ENCODE measurements at places on chromosomes 13 and 19.

GRCh38 chr19:4861147-4861546, 6.3 kb downstream of the PLIN3 start:
- no peak for DNase-seq

- DNase-seq = no peak
Observed at GRCh38 chr13:98192008-98192407, 14.9 kb upstream of the RNF113B start.

DNA sequence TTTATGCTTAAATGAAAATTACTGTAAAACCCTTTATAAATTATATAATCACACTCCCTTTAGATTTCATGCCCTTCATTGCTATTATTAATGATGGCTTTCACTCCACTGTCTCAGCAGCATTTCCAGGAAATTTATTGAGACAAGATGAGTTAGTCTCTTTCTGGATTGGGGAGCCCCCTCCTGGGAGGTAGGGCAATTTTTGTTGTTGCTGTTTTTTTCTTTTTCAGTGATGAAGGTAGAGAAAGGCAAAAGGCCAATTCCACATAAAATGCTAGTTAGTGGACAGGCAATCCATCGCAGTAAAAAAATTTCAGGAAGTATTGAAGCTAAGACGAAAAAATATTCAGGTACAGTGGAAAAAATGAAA, 80.2 kb downstream of the TEX26 start:
- peak; percentile 50 for DNase-seq

- DNase-seq = peak; percentile 93
Observed at GRCh38 chr19:4914736-4915501, 5.6 kb downstream of the UHRF1 start.

DNA sequence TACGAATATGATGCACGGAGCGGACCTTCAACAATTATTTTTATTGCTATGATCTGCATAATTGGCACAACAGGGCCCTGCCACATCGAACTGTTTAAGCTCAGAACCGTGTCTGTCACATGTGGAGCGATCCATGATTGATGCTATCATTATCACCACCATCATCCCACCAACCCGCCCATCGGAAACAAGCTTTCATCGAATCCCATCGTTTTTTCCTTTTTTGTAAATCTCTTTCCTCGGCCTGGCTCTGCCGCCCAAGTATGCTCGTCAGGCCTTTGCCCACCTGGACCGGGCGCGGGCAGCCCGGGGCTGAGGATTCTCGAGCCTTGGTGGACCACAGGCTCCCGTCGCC, 533 bp upstream of the DCAF15 start:
- no peak for DNase-seq

GRCh38 chr13:110297766-110298504, 9.0 kb downstream of the COL4A1 start:
- DNase-seq = no peak

DNA sequence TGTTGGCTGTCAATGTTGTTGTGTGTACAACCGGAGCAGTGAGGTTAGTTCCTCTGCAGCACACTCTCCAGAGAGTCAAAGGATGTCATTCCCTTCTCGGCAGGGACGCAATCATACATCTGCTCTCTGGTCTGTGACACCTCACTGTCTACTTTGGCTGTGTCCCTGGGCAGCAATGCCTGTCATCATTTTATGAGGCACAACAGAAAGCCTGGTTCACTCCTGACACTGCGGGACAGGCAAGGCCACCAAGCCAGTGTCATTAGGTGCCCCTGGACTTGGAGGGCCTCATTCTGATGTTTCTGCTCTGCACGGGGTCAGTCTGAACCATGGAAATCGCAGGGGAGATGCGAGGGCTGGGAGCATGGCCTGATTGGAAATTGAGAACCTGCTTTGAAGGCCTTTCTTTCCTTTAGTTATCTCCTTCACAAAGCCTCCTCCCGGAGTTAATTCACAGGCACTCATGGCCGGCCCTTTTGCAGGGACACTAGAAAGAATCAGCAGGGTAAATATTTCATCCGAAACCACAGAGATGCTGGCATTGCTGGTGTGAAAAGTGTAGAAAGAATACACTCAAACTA, 284.4 kb downstream of the ZNF536 start:
- no peak for DNase-seq

- DNase-seq = no peak
Observed at GRCh38 chr19:45762870-45763631, 6.0 kb downstream of the SIX5 start.

- no peak for DNase-seq
Observed at GRCh38 chr13:26227166-26227971, 5.3 kb upstream of the RNF6 start.

- DNase-seq = no peak
Observed at GRCh38 chr19:29668746-29669609, 3.7 kb downstream of the PLEKHF1 start.

DNA sequence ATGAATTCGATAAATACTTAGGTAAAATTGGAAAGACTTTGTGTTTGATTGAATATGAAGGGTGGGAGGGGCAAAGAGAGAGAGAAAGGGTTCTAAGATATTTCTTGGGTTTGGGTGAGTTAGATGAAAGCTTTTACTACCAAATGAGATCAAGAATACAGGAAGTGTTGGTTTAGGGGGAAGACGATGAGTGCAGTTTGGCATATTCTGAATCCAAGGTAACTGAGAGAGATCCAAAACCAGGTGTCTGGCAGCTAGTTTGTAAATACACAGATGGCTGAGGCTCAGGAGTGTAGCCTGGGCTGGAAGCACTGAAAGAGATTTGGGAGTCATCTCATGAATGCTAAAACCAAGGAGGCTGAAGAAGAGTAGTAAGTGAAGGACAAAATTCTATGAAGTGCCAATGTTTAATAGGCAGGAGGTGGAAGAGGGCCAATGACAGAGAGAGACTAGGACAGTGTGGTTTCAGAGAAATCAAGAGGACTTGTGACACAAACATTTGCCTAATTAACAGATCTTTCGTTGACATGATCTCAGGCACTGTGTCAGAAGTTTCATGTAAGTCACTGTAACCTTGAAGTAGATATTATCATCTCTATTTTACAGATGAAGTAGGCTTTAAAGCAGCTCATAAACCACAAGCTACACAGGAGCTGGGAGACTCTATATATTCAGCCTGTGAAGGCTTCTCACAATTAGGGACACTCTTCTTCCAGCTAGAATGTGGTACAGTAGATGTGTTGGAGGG, 70.2 kb upstream of the ZDHHC20 start:
- no peak for DNase-seq

- DNase-seq = no peak
Observed at GRCh38 chr19:42276821-42277220, 7.8 kb downstream of the CIC start.

GRCh38 chr19:7874897-7875273, 695 bp upstream of the PRR36 start:
- DNase-seq = no peak

GRCh38 chr13:62483774-62484173, 1068.1 kb upstream of the PCDH20 start:
- no peak for DNase-seq

Data from RWPE1 (cell line).